ENCODE measurements at places on chromosomes 1 and 21. TPM values are rescaled to one million over a fixed set of nuclear protein-coding genes. Genes with fewer than 3 reads are reported as not detected.

DNA sequence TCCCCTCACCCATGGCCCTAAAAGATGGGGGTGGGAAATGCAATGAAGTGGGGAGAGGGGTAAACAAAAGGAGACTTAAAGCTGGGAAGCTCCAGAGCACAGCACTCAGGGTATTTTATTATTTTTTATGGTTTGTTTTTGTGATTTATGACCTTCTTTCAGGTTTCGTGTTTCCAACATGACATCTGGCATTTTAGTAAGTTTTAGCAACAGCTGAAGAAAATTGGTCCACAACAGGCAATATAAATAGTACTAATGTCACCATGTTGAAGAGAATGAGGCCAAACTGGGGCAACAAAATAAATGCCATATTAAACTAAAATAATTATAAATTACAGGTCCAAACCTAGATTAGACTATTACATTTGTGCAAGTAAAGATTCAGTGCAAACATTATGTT is 56.3 kb downstream of the TBX15 start:
- no peak for DNase-seq

GRCh38 chr1:235291599-235292091 is 36.3 kb downstream of the ARID4B start:
- no peak for DNase-seq

Gene CLEC20A
- polyA plus RNA-seq: not detected

Gene GPX7
- 150 TPM for polyA plus RNA-seq

DNA sequence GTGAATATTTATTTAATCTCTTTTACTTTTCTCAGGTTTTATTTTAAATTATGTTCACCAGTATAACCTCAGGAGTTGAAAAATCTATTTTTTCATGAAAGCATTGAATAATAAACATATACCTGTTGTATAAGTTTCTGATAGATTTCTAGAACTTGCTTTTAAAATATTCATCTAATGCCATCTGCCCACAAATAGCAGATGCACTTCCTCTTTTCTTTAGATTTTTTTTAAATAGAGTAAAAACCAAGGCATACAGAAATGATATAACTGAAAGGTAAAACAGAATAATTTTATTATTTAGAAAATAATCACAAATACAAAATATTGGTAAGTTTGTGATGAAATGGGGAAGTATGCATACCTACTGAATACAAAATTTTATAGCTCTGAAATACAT is 130.7 kb upstream of the PRMT6 start:
- DNase-seq: no peak

GRCh38 chr1:178645157-178645807 is 79.8 kb upstream of the RALGPS2 start:
- DNase-seq: no peak

Gene ANKRD35
- polyA plus RNA-seq: 2.9 TPM

DNA sequence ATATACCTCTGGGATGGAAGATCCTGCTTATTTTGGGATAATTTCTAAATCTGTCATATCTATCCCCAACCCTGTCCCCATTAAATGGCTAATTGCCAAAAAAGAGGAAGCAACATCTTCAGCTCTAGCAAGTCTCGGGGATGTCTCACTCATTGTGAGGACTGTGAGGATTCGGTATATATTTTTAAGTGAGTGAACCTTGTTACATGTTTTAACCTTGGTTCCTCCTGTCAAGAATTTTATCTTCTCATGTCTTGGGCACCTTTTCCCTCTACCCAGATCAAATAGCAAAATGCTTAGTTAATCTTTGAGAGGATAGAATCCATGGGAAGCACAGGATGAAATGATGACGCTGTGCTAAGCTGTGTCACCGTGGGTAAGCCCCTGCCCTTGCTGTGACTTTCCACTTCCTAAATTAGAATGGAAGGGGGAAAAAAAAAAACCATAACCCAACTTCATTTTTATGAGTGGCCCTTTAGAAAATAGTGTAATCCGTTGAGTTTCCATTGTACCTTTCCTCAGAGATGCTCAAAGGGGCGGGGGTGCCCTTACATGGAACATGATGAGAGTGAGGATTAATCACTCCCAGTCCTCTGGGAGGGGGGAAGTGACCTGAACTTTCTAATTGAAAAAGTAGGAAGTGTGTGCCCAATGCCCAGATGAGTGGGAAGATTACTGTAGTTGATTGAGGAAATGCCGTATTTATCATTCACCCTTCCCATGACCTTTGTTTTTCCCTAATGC is 7.6 kb downstream of the ATP1A1 start:
- no peak for DNase-seq

- DNase-seq: no peak
These were observed 177.0 kb downstream of the EIF4G3 start for GRCh38 chr1:20999525-21000244.

Gene WARS2
- 19.5 TPM for polyA plus RNA-seq

DNA sequence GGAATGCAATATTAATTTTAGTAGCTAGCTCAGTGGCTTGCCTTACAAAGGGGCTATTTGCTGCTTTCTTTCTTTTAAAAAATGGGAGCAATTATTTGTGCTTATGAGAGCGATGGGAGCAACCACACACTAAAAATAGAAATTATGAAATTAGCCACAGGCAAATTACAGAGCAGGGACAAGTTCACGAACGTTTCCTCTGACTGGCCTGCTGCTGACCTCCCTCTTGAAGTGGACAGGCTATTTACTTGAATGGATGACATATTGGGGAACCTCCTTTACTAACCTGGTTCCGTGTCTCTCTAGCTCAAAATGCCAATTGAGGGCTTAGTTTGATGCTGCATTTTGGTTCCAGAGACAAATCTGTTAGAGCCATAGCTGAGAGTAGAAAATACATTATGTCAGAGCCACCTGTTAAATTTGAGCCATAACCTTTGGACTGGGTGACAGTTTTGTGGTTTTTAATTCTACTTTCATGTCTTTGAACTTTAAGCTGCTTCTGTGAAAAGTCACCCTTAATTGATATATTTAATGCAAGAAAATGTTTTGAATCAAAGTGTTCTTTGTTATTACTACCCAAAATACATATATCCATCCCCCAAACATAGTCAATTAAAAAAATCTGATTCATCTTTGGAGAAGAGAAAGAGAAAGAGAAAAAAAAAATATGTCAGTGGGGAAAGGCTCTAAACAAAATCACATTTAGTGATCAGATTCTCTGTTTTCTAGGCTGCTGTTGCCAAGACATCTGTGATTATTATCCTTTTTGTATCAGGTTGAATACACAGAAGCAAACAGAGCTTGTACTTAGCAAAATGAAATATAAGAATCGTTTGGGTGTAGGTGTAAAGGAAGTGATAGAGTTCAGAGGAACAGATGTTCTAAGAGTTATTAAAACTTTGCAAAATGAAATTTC is 351.9 kb downstream of the ADGRL2 start:
- DNase-seq: no peak

Gene LDLRAD1
- polyA plus RNA-seq: not detected

GRCh38 chr1:182348961-182349747 is 42.4 kb downstream of the GLUL start:
- no peak for DNase-seq

DNA sequence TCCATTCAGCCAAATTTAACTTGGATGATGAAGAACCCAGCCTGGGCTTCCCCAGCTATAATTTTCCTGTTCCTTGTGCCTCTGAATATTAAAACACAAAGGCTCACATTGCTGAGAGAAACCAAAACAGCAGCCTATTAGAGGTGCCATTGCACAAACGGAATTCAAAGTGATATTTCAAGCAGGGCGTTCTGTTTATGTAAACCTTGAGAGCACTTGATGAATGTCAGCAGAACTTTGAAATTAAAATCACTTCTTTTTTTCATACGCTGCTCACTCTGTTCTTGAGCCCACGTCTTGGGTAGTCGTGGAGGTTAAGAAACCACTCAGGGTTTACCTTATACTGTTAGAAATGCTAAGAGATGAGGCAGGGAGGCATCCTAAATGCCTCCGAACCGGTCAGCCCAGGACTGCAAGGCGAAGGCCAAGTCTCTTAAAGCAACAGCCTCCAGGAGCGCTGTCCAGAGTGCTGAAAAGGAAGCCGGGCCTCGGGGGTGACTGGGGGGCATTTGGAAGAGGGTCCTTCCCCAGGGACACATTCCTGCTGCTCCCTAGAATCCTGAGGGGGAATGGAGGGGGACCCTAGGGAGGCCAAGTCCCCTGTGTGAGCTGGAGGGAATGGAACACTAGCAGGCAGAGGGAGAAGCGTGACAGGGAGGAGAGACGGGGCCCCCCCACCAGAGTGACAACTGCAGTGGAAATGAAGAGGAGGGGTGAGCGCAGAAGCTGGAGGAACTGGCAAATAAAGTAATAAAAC is 154.8 kb upstream of the VAMP3 start:
- peak; percentile 5 for DNase-seq

DNA sequence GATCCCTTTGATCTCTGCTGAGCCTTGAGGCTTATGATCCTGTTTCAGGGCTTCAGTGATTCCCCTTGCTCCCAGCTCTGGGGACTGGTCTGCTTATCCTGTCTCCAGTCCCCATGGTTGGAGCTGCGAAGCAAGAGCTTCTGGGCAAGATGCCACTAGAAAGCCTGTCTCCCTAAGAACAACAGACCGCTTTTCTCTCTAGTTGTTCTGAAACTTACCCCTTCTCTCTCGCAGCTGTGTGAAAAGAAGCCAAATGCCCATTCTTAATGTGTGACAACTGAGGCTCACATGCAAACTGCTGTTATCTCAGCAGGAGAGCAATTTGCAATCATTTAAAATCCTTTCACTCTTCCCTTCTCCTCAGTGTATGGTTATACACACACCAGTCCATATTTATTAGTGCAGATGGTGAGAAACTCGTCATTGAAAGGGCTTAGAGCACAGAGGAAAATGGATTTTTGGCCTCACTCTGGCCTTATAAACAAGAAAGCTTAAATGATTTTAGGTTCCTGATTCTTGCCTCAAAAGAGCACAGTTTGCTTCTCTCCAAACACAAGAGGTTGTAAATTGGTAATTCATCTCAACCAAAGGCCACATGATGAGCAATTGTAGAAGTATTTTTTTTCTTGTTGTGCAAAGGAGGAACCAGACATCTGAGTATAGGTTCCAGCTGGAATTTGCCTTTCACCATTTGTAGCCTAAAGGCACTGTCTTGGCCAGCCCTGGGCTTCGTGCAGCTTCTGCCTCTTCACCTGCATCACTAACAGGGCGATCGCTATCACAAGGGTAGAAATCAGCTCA is 179.2 kb upstream of the LMO4 start:
- no peak for DNase-seq

DNA sequence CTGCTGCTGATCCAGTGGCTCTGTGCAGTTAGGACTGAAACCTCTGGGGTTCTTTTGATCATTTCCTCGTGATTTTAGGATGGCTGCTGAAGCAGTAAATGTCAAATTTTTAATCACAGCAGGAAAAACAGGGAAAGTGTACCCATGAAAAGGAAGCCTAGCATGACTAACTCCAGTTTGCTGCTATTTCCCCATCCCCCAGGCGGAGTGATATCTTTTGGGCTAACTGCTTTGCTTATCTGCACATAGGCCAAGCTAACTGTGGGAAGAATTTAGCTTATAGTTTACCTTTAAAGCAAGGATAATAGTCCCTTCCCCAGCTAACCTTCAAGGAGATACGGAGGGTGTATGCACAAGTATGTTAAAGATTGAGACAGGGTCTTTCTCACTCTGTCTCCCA is 149.8 kb upstream of the TNR start:
- DNase-seq: no peak

Gene BCAS2
- polyA plus RNA-seq: 22.0 TPM
